Activated CD4-positive, alpha-beta T cell treated with anti-CD3 and anti-CD28 coated beads, Interleukin-2, amount 10 ng/mL, durations not matched to agents 7 days and 5 days (primary cell): ENCODE measurements at places on chromosomes 1 and 21. TPM values are rescaled to one million over a fixed set of nuclear protein-coding genes. Genes with fewer than 3 reads are reported as not detected.

DNA sequence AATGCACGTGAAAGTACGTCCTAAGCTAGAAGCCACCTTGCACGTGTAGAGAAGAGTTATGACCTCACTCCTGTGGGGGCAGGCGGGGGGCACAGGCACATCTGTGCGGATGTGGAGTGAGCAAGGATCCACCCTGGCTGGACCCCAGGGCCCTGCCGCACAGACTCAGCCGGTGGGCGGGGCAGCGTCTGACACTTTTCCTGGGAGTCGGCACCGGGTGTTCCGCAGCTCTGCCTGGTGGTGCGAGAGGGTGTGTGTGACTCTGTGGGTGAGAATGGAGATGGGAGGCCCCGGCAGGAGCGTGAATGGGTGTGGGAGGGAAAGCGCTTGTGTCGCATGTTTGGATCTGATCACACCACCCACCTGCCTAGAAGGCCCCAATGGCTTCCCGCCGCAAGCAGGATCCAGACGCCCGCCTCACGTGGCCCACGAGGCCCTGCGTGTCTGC is 29.5 kb downstream of the RAP1GAP start:
- H3K27ac ChIP-seq, result no peak overlapping the region
- H3K4me3 ChIP-seq, result no peak overlapping the region
- H3K4me1 ChIP-seq, result no peaks in the 10 kb centered on the region
- DNase-seq, result no peak
- no peaks in the 10 kb centered on the region for H3K27me3 ChIP-seq
- H3K36me3 ChIP-seq, result no peaks in the 10 kb centered on the region

DNA sequence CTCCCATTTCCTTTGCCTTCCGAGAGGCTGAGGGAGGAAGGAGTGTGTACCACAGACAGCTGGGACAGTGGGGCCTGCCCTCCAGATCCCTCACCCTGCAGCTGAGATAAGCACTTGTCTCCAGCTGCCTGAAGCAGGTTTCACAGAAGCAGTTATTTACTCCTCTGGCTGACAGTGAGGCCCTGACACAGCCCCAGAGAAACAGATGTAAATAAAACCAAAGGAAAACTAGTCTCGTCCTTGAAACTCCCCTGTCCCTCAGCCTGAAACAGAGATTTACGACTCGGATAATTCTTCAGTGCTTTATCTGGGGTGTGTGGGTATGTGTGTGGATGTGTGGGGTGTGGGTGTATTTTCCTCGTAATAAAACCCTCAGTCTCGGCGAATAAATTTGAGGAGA is 181.1 kb downstream of the IGSF21 start:
- H3K27me3 ChIP-seq, result peaks cover 4% of the 10 kb centered on the region
- no peaks in the 10 kb centered on the region for H3K36me3 ChIP-seq
- no peak overlapping the region for H3K4me3 ChIP-seq
- no peaks in the 10 kb centered on the region for H3K4me1 ChIP-seq
- no peak for DNase-seq

GRCh38 chr1:63950023-63950422 is 176.2 kb downstream of the ROR1 start:
- no peak overlapping the region for H3K4me3 ChIP-seq
- H3K36me3 ChIP-seq, result no peaks in the 10 kb centered on the region
- H3K27ac ChIP-seq, result no peak overlapping the region
- no peak for DNase-seq
- no peaks in the 10 kb centered on the region for H3K4me1 ChIP-seq
- H3K27me3 ChIP-seq, result no peaks in the 10 kb centered on the region

ZRANB2 gene
- total RNA-seq, result 110 TPM

FMO3 gene
- total RNA-seq, result not detected
